ENCODE measurements at places on chromosomes 11 and 22. TPM values are rescaled to one million over a fixed set of nuclear protein-coding genes. Genes with fewer than 3 reads are reported as not detected.
A peak's percentile ranks its signal among the peaks of the same experiment; 100 is the strongest.

The TRIM49 gene
- total RNA-seq = not detected

The CD3E gene
- total RNA-seq = not detected

The SCGB1D4 gene
- not detected for total RNA-seq

The BEST1 gene
- 0.05 TPM for total RNA-seq

The DEFB131B gene
- not detected for total RNA-seq

The OR5D16 gene
- total RNA-seq = not detected

The ILK gene
- 81.4 TPM for total RNA-seq

DNA sequence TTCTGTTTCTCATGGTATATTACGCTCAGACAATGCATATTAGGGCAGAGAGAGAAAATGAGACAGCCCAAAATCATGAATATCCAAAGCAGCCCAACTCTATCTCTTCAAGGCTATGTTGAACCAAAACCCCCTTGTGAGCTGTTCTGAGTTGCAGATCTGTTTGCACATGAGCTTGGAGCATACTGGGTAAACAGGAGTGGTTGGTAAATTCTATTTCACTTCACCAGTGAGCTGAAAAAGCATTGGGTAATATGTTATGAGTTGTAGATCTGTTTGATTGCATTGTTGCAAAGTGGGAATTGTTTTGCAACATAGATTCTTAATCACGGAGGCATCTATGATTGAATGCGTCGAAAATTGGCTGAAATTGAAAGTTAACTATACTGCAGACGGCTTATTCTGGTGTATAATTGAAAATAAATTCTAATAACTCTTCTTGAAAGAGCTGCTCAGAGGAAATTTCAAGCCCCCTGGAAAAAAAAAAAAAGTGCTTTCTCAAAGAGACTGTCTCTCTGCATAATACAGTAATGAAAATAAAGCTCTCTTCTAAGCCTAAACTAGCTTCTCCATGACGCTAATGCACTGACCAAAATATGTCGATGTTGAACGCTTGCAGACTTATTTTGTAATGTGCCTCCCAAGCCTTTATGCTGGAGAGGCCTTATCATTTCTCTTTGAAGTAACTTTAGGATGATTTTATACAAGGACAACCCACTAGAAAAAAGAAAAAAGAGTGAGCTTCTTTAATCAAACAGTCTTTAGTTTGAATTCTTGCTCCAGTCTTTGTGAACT is 263.7 kb downstream of the NTM start:
- no peak for DNase-seq

GRCh38 chr11:124479561-124479960 is 34.1 kb upstream of the OR8B8 start:
- no peak for DNase-seq

DNA sequence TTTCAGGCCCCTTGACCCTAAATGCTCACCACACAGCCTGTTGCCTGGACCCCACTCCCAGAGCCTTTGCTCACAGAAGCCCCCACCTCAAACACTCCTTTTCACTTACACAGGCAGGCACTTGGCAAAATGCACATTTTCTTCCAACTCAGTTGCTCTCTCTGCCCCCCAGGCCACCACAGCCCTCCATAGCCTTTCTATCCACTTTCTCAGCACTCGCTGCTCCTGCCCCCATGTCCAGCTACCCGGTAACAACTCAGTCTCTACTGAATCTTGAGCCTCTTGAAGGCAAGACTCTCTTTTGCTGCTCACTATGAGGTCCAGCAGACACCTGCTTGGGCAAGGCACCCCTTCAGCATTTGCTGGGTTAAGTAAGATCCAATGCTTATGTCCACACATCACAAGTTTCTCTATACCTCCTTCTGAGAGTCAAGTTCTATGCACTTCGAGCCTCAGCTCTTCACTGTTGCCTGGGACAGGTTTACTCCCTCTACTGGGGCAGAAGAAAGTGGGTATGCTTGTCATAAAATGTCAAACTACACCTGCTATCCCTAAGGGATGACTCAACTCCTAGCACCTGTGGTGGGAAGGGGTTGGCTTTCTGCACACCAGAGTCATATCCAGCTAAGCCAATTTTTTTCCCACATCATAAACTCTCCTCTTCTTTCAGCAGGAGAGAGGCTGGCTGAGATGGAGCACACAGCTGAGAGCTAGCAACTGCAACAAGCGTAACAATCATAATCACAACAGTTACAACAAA is 36.9 kb downstream of the MORC2 start:
- peak; percentile 18 for DNase-seq

- no peak for DNase-seq
These were observed 5.9 kb downstream of the INCENP start for GRCh38 chr11:62129590-62130282.

DNA sequence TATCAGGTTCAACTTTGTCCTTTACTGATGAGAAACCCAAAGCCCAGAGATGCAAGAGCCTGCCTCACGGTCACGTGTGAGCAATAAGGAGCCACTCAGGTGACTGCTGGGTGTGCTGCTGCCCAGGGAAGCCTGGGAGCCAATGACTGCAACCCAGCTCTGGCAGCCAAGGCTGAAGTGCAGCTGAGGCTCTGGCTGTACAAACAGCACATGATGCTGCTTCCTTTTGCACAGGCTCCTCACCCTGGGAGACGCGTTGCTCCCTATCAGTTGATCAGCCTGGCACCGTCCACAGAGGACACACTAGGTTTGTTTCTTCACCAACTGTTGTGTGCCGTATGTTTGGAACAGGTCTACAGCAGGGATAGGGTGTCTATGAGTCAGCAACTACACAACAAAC is 168.7 kb downstream of the EFCAB6 start:
- DNase-seq = no peak

- no peak for DNase-seq
These were observed at the start of gene NOX4 for GRCh38 chr11:89490981-89491690. NOX4 (minus strand) TSS chr11:89491375; CDS start chr11:89491246, 129 bp downstream.

DNA sequence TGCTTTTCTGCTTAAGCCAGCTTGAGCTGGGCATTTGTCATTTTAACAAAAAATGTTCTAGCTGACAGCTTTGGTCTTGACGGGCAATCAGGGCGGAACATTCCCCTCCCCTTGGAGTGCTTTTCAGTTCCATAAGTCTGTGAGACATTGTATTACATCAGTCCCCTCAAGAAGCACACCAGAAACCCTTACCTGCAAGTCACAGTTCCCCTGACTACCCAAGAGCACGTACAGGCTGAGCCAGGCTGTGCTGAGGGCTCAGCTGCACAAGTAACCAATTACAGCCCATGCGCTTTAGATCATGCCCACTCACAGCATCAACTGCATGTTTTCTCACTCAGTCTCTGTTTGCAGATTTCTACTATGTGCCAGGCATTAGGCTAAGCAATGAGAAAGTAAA is 19.1 kb downstream of the HIRA start:
- DNase-seq = no peak

- DNase-seq = no peak
These were observed 121.6 kb downstream of the DDX10 start for GRCh38 chr11:108786281-108786990.

DNA sequence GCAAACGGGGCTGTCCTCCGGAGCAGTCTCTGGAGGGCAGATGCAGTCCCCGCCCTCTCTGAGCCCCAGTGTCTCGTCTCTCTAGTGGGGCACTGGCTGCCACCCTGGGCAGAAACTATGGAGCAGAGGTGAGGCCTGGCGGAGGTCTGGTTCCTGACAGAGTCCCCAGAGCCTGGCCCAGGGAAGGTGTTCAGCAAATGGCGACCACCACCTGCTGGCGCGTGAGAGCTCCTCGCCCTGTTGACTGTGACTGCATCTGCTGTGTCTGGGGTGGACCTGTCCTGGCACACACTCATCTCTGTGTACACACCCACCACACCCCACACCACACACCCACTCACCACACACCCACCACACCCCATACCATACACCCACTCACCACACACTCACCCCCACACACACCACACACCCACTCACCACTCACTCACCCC is 18.3 kb upstream of the TTLL12 start:
- DNase-seq = no peak

DNA sequence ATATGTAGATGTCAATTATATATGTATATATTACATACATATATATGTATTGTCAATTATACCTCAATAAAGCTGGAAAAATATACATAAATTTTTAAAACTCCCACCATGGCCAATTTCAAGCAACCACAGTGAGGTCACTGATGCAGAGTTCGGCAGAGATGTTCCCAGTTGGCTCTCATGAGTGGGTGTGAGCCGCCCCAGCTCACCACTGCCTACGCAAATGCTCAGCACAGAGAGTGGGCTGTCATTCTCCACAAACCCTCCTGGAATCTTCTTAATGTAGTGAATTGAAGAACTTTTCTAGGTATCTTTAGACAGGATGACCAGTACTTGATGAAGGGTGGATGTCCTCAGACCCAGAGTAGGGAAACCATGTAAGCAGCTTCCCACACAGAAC is 96.6 kb upstream of the TMEM45B start:
- DNase-seq = no peak

GRCh38 chr11:72642043-72642883 is 32.0 kb downstream of the PDE2A start:
- no peak for DNase-seq

DNA sequence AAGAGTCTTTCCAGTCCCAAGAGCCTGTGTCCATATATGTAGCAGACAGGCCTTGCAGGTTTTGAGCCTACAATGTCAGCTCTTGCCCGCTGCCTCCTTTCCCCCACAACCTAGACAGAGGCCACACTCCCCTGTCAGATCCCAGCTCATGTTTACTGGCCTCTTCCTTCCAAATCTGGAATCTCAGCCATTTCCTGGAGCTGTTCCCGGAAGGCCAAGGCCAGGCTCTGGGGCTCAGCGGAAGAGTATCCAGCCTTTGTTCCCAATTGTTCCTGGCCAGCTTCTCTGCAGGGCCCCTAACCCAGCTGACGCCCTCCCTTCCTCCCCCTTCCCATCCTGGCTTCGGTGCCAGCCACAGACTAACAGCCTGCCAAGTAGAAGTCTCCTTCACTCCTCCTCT is 1.0 kb upstream of the ROBO4 start:
- DNase-seq = no peak

DNA sequence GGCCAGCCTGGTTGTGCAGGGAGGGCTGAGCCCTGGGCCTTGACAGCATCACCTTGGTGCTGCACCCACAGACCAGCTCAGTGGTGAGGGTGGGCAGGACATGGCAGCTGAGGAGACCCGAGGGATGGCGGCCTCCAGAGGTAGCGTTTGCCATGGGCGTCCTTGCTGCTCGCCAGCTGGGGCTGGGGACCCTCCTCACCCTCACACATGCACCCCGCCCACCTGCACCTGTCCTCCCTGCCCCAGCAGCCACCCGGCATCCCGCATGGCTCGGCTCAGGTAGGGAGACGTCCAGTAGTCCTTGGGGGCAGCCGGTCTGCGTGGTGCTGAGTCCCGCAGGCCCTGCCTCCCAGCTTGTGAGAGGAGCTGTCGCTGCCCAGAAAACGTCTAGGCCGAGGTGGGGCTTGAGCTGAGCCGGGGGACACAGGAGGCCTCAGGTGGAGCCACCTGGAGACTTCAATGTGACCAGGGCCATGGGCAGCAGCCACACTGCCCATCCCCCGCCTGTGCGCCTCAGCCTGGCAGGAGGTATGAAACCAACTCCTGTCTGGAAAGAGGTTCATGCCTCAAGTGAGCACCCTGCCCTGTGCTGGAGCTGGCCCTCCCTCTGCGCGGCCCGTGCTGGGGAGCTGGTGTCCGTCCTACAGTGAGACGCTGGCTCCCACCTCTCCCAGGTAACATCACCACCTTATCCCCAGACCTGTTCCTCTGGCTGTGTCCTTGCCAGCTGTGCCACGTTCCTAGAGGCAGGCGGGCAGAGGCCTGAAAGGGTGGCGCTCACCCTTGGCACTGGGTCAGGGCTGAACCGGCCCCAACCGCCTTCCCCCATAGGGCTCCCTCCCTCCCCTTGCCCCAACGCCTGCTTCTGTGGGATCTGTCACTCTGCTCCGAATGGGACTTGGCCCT is 3.3 kb upstream of the TRABD start:
- DNase-seq = no peak

DNA sequence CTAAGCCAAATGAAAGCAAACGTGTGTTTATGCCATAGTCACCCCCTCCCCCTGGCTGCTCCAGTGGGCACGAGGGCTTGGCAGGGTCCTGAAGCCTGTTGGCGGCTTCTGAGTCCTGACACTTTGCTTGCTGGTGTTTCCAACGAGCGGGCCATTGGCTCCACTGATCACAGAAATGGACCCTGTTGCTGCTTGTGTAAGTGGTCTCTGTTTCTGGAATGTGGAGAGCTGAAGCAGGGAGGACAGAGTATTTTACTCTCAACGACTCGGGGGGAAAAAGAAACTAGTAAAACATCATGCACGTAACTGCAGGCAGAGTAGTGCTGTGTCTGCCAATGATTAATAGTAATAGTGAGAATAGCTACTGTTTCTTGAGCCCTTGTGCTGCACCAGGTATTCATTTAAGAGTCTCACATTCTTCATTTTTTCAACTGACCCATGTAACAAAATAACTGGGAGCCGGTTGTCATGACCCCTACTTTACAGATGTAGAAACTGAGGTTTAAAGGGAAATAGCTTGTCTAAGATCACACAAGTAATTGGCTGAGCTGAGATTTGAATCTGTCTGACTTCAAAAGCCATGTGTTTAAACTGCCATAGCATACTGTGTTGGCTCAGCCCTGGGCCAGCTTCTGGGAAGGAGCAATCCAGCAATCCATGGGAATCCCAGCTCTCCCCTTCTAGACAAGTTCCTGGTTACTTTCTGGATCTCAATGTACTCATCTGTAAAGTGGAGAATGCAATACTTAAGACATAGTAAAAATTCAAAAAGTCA is 526.7 kb downstream of the INSC start:
- DNase-seq = no peak

GRCh38 chr11:63909591-63910506 is 7.1 kb downstream of the RCOR2 start:
- DNase-seq = no peak

- no peak for DNase-seq
These were observed 1.8 kb upstream of the SNX19 start for GRCh38 chr11:130918081-130918480.

- no peak for DNase-seq
These were observed 18.4 kb downstream of the FDX1 start for GRCh38 chr11:110447897-110448745.

GRCh38 chr11:1844221-1845094 is 5.7 kb downstream of the TNNI2 start:
- no peak for DNase-seq

DNA sequence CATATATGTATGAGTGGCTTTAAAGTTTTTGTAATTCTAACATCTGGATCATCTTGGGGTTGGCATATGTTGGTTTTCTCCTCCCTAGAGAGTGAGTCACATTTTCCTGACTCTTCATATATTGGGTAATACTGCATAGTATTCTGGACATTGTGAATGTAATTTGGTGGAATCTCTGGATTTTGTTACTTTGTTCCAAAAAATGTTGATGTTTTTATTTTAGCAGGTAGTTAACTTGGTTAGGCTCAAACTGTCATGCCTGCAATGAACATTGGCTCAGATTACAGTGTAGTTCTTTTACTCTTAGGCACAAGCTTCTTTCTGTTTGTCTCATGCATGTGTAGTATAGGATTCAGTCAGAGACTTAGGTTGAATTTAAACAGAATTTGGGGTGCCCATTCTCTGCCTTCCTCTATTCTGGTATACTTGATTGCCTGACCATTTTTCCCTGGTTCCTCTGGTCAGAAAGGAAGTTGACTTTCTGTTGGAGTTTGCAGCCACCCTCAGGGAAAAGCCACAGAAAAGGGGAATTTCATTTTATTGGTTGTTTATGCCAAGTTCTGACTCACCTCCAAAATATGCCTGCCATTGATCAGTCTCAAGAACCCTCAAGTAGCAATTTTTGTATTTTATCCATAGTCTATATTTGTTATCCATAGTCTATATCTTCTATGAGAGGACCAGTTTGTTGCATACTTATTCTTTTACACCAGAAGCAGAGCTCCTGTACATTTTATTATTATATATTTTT is 151.7 kb downstream of the UVRAG start:
- DNase-seq = no peak
